ENCODE measurements at places on chromosomes 6 and 20.
A peak's percentile ranks its signal among the peaks of the same experiment; 100 is the strongest.

DNA sequence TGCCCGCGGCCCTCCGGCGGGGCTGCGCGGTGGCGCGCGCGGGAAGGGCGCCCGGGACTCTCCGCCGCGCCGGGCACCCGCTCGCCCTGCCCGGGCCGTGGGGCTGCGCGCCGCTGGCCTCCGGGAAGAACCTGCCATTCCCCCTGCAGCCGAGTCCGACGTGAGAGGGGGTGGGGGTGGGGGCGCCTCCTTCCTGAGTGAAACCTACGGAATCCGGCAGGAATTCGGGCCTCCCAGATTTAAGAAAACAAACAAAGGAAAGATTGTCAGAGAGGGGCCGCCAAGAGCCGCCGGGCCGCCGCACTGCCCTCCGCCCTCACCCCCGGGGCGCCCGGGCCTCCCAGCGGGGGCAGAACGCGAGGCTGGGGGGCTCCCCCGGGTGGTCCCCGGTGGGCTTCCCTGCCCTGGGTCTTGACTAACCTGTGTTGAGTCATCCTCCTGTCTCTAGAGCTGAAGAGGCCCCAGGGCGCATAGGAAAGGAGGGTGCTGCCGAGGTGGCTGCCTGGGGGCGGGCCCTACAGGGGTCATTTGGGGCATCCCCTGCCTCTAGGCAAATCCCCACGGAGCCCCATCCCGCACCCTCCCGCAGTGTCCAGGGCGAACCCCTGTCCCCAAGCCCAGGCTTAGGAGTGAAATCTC, 42.2 kb upstream of the FOXP4 start:
- DNase-seq = peak; percentile 25

DNA sequence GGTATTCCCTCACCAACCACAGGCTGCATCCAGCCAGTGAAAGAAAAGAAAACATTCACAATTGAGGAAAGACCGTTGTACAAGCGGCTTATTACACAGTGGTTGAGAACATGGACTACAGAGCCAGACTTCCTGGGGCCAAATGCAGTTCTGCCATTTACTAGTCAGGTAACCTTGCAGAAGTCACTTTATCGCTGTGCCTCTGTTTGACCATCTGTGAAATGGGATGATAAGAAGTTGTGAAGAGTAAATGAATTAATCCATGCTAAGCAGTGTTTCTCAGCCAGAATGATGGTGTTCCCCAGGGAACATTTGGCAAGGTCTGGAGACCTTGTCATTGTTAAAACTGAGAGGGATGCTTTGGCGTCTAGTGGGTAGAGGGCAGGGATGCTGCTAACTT, 14.8 kb downstream of the ARHGAP40 start:
- DNase-seq = no peak

- peak; percentile 41 for DNase-seq
These were observed 83.3 kb downstream of the SYCP2 start for GRCh38 chr20:59850018-59850641.

- no peak for DNase-seq
These were observed 13.4 kb downstream of the LINC00237 start for GRCh38 chr20:21092806-21093205.

GRCh38 chr20:31860390-31861134, 9.8 kb downstream of the DUSP15 start:
- no peak for DNase-seq

DNA sequence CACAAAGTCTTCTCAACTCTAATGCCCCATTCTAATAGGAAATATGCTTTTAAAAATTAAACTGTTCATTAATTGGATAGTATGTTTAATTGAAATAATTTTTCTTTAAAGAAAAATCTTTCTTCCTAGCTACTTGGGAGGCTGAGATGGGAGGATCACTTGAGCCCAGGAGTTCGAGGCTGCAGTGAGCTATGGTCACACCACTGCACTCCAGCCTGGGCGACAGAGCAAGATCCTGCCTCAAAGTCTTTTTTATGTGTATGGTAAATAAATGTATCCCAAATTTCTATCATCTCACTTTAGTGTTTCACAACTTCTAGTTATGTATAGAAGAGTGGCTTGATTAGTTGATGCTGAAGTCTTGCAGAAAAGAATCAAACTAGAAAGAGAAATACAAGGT, 4.5 kb downstream of the DSE start:
- DNase-seq = no peak

DNA sequence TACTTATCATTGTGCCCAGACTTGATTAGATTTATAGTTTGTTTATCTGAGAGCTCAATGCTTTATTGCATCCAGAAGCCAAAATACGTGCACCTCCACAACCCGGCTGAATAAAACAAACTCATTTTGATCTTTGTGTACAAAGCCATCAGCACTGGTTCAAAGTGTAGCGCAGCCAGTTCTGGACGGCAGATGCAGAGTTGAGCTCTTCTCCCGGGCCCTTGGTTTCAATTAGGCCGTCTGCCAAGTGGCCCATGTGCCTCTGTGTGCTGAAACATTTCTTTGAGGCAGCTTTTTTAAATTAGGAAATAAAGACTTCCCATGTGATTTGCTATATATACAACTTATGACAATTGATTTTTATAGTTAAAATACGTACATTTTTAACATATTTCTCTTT, 96.2 kb upstream of the RSPO3 start:
- DNase-seq = peak; percentile 25

DNA sequence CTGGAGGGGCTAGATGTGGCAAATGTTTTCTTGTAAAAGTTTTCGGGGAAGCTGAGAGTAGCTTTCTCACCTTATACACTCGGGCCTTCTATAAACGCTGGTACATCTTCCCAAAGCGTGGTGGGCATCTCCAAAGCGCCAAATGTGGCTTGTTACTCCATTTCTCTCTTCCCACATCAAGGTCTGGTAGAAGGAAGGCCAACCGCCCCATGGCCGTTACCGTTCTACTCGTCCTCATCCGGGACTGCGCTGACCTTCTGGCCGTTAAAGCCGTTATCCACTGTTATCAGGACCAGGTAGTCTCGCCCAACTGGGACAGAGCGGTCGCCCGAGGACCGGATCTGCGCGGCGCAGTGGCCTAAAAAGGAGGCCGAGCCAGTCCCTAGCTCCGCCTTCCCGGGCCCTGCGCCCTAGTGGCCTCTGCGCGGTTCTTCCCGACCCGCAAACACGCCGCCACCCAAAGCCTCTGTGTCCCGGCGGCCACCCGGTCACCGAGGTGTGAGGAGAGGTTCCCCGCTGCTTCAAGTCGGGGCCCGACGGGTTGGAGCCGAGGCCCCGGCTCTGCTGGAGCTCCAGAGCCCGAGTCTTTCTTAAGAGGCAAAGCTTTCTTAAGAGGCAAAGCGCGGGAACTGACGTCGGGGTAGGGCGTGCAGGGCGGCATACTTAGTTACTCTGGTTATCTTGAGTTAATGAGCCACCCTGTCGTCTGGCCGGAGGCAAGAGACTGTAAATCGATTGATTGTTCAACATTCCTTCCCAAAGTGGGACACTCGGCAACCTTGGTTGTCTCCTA, 90.5 kb downstream of the GPX5 start:
- no peak for DNase-seq

DNA sequence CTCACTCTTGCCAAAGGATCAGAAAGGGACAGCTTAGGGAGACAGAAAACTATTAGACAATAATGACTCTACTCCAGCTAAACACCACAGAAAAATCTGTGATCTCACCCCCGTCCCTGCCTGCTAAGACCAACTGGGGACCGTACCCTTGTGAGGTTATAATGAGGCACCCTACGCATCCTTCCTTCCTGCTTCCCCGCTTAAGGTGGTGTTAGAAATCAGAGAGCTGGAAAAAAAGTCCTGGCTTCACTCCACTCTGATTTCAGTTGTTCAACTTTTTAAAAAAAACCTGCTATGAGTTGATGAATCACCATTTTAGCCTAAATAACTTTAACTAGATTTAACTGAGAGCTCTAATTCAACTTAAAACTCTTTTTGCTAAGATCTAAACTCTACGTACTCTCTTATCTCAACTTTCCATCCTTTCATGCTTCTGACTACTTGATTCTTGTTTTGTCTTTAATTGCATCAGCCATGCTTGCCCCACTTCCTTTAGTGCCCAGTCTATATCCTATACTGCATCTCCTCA, 35.8 kb upstream of the TMEM14A start:
- no peak for DNase-seq

DNA sequence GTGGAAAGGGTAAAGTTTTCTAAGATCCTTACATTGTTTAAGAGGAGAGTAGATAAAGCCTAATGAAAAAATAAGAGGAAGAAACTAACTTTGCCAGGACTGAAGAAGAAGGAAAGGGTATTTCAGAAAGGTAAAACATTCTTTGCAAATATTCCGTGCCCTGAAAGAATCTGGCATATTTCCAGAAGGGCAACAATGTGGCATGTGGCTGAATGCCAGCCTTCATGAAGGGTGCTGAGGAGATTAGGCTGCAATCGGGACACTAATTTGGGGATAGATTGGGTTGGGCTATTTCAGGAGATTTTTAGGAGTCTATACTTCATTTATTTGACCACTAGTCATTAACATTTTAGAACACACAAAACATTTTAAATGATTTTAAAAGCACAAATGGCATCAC, 16.2 kb upstream of the UFL1 start:
- DNase-seq = no peak

DNA sequence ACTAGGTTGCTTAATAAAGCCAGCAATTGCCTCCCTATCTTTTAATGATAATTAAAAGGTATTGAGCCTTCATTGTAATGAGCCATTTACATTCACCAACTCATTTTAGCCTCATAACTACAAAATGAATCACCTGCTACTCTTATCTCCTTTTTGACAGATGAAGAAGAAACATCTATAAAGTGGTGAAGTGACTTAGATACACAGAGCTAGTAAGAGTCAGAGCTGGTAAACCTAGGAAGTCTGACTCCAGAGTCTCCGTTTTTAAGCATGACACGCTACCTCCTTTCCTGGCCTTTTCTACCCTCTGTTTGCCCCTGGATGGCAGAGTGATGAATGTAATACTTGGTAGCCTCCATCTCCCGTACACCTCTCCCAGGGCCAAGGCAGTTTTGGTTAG, 93.5 kb downstream of the SPTLC3 start:
- DNase-seq = no peak
